ENCODE measurements at places on chromosomes 1 and 21. TPM values are rescaled to one million over a fixed set of nuclear protein-coding genes. Genes with fewer than 3 reads are reported as not detected.

DNA sequence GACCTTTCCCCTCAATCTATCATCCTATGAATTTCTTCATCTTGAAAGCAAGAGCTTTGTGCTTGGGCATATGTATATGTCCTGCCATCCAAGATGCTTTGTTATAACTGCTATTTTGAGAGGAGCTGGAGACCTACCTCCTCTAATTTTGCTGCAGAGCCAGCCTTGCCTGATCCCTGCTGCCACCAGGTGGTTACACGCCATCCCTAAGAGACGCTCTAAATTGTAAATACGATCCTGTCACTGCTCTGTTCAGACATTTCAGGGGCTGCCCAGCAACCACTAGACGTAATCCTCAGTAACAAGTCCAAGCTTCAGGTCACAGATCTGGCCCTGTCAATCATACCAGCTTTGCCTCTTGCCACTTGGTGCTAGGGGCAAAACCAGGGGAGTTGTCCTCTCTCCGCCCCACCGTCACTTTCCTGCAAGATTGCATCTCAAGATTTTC is 32.9 kb downstream of the GPA33 start:
- no peaks in the 10 kb centered on the region for H3K36me3 ChIP-seq
- H3K4me3 ChIP-seq: no peak overlapping the region
- no peaks in the 10 kb centered on the region for H3K4me1 ChIP-seq
- no peaks in the 10 kb centered on the region for H3K27me3 ChIP-seq
- H3K27ac ChIP-seq: no peak overlapping the region

- DNase-seq: no peak
- H3K4me3 ChIP-seq: no peak overlapping the region
Observed at GRCh38 chr1:87154384-87154783, 174.3 kb upstream of the LMO4 start.

DNA sequence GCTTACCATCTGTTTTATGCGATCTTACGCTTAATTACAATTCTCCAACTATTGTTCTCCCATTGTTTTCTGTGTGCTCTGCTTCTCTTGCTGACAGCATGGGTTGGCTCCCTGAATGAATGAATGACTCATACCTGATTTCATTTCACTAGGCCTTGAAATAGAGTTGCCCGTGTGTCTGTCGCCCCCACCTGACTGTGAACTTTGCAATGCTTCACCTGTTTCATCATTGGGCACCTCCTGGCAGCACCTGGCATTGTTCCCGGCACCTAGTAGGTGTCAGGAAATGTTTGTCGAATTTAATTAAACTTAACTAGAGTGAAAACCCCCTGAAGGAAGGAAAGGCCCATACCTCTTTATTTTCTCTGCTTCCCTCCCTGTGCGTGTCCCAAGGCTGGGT is 120.5 kb upstream of the KLHDC7A start:
- H3K4me3 ChIP-seq: no peak overlapping the region
- no peaks in the 10 kb centered on the region for H3K4me1 ChIP-seq
- no peak for DNase-seq
- H3K27me3 ChIP-seq: no peaks in the 10 kb centered on the region
- H3K36me3 ChIP-seq: no peaks in the 10 kb centered on the region

- no peaks in the 10 kb centered on the region for H3K4me1 ChIP-seq
- DNase-seq: no peak
Observed at GRCh38 chr21:36847189-36847588, 119.3 kb downstream of the HLCS start.

- no peaks in the 10 kb centered on the region for H3K27me3 ChIP-seq
- no peak overlapping the region for H3K27ac ChIP-seq
- H3K4me3 ChIP-seq: no peak overlapping the region
- H3K36me3 ChIP-seq: no peaks in the 10 kb centered on the region
- H3K4me1 ChIP-seq: no peaks in the 10 kb centered on the region
Observed at GRCh38 chr21:26553898-26554297, 19.2 kb downstream of the CYYR1 start.

- no peak for DNase-seq
- H3K36me3 ChIP-seq: no peaks in the 10 kb centered on the region
- H3K4me1 ChIP-seq: no peaks in the 10 kb centered on the region
- no peak overlapping the region for H3K27ac ChIP-seq
Observed at GRCh38 chr1:30125021-30125820, 598.2 kb downstream of the MATN1 start.

Gene PIK3C2B
- 5.4 TPM for polyA plus RNA-seq

DNA sequence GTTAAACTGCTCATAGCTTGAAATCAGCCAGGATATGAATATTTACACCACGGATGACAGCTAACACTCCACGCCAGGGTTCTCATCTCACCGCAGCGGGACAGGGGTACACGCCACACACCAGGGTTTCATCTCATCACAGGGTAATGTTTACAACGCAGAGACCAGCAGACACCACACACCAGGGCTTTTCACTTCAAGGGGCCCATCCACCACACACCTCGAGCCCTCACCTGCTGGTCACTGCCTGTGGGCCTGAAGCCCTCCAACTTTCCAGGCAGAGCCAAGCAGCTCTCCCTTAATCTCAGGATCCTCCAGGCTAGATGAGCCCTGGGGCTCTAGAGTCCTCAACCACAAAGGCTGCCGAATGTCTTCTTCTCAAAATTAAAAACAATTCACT is 1.3 kb upstream of the KRTAP10-12 start:
- H3K36me3 ChIP-seq: no peaks in the 10 kb centered on the region
- H3K4me3 ChIP-seq: no peak overlapping the region
- no peaks in the 10 kb centered on the region for H3K4me1 ChIP-seq

- H3K4me1 ChIP-seq: no peaks in the 10 kb centered on the region
- no peak overlapping the region for H3K27ac ChIP-seq
- no peaks in the 10 kb centered on the region for H3K36me3 ChIP-seq
- H3K4me3 ChIP-seq: no peak overlapping the region
Observed at GRCh38 chr1:84096176-84096575, 47.9 kb upstream of the PRKACB start.

GRCh38 chr1:103363008-103363365 is 162.5 kb upstream of the RNPC3 start:
- DNase-seq: no peak
- no peak overlapping the region for H3K27ac ChIP-seq
- H3K4me1 ChIP-seq: no peaks in the 10 kb centered on the region
- no peaks in the 10 kb centered on the region for H3K27me3 ChIP-seq
- H3K36me3 ChIP-seq: no peaks in the 10 kb centered on the region

DNA sequence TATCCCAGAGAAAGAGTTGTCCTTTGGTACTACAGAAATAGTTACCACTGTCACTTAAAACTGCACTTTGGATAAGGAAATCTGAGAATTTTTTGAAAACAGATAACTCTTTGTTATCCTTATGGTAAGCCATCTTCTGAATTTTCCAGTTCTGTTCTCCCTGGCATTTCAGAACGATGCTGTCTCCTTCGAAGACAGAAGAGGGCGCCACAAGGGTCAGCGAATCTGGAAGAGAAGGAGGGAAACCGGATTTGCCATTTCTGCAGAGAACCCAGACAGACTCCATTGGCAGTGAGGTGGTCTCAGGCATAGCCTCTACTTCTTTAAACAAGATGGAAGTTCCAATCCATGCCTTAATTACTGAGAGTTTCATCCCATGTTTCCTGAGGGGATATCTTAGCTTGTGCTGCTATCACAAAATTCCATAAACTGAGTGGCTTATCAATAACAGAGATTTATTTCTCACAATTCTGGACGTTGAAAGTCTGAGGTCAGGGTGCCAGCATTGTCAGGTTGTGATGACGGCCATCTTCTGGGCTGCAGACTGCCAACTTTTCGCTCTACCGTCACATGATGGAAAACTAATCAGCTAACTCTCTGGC is 6.4 kb downstream of the FCRL2 start:
- H3K27me3 ChIP-seq: no peaks in the 10 kb centered on the region
- H3K36me3 ChIP-seq: no peaks in the 10 kb centered on the region
- H3K4me1 ChIP-seq: no peaks in the 10 kb centered on the region

- no peaks in the 10 kb centered on the region for H3K36me3 ChIP-seq
- H3K4me1 ChIP-seq: peaks cover 5% of the 10 kb centered on the region
- H3K27ac ChIP-seq: no peak overlapping the region
- DNase-seq: no peak
- no peak overlapping the region for H3K4me3 ChIP-seq
- H3K27me3 ChIP-seq: no peaks in the 10 kb centered on the region
Observed at GRCh38 chr1:4519954-4520353, 134.5 kb upstream of the AJAP1 start.

DNA sequence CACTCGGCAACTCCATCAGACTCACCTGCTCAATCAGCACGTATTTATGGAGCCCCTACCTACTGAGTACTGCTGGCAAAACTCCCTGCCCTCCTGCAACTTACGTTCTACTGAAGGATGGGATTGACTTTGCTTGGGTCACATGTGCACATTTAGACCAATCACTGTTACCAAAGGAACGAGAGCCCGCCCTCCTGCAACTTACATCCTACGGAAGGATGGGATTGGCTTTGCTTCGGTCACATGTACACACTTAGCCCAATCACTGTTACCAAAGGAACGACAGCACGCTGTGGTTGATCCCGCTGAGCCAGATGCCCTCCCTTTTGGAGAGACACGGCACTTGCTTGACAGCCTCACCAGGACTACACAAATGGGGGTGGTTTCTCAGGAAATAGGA is 46.0 kb downstream of the UBIAD1 start:
- no peaks in the 10 kb centered on the region for H3K36me3 ChIP-seq
- no peak overlapping the region for H3K27ac ChIP-seq
- no peaks in the 10 kb centered on the region for H3K4me1 ChIP-seq
- H3K4me3 ChIP-seq: no peak overlapping the region
- DNase-seq: no peak

Gene RIPK4
- polyA plus RNA-seq: 9.4 TPM

Gene TSPEAR
- polyA plus RNA-seq: 1.4 TPM

- H3K4me1 ChIP-seq: peaks cover 32% of the 10 kb centered on the region
- H3K27ac ChIP-seq: no peak overlapping the region
- no peaks in the 10 kb centered on the region for H3K36me3 ChIP-seq
- H3K4me3 ChIP-seq: no peak overlapping the region
- no peak for DNase-seq
Observed at GRCh38 chr1:39130325-39130724, 74.2 kb upstream of the MACF1 start.

GRCh38 chr21:43854773-43855633 is 10.0 kb upstream of the AGPAT3 start:
- H3K4me1 ChIP-seq: peaks cover 2% of the 10 kb centered on the region
- DNase-seq: no peak
- H3K27me3 ChIP-seq: no peaks in the 10 kb centered on the region
- H3K4me3 ChIP-seq: no peak overlapping the region
- H3K36me3 ChIP-seq: no peaks in the 10 kb centered on the region
